CD14-positive monocyte (primary cell): ENCODE measurements at places on chromosomes 16 and 17.

- DNase-seq: no peak
Observed at GRCh38 chr16:52256310-52257078, 290.4 kb downstream of the TOX3 start.

DNA sequence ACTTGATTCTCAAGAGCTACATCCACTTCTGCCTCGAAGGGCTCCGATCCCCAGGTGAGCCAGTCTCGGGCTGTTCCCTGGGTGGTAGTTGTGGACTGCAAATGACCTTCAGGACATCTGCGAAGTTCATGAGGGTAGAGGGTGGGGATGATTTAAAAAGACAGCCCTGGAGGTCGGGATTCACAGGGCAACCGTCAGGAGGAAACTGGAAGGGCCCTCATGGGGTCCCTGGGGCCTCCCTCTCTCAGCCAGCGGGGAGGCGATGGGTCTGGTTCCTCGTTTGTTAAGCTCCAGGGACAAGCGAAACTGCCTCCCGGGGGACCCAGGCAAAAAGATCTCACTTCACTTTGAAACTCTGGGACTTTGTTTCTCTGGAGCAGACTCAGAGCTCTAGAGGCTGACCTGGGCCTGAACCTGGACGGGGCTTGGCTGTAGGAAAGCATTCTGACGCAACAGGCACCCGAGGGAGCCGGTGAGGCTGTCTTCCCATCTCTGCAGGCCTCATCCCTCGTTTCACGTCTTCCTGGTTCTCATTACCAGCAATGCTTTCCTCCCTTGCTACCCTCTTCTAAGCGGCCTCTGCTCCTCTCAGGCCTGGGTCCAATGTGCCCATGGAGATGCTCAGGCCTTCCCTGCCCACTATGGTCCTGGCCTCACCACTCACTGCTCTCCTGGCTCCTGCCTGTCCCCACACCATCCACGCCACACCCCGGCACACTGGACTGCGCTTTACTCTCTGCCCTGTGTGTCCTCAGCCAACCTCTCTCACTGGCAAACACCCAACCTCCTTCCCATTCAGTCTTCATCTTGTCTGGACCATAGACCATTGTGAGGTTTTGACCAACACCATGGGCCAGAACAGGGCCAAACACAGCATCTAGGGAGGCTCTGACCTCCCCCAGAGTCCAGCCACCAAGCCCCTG lies 214.2 kb upstream of the TNRC6C start:
- DNase-seq: no peak

DNA sequence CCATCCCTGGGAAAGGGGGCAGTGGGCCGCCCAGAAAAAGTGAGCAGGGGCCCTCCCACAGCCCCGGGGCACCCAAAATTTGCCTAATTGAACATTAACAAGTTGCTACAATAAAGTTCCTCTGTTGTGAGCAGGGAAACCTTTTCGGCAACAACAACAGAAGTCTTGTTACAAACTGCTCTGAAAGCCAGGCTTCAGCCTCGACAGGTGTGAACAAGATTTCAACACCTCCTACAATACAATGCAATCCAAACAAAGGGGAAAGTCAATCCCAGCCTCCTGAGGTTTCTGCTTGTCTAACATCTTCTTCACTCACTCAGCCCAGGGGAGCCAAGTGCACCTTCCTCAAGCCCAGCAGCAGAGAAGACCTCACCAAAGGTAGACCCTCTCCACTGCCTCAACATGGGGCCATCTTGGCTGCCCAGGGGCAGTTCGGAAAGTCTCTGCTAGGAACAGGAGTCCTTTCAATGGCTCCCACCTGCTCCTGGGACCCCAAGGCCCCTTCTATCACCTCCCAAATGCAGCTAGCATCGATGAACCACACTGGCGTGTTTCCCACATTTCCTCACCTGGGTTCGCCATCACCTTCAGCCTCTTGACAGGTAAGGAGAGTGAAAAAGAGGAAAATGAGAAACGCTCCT lies 19.1 kb downstream of the ZFHX3 start:
- DNase-seq: no peak

- no peak for DNase-seq
Observed at GRCh38 chr16:84920333-84920732, 91.0 kb downstream of the ZDHHC7 start.

DNA sequence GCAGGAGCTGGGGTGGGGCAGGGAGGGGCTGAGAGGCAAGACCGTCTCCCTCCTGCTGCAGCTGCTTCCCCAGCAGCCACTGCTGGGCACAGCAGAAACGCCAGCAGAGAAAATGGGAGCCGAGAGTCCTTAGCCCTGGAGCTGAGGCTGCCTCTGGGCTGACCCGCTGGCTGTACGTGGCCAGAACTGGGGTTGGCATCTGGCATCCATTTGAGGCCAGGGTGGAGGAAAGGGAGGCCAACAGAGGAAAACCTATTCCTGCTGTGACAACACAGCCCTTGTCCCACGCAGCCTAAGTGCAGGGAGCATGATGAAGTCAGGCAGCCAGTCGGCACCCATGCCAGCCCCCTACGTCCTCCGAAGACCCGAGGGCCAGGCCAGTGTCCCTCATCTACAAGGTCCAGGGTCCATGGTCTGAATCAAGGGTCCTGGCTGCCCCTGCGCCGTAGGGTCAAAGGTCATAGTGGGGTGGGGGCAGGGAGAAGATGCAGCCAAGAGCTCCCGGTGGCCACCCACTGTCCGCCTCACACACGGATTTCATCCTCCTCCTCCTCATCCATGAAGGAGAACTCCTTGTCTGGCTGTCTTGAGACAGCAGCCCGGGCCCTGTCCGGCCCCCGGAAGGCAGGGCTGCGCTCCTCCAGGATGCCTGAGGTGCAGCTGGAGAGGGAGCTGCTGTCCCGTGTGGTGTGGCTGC lies 23.4 kb upstream of the CPSF4L start:
- no peak for DNase-seq

DNA sequence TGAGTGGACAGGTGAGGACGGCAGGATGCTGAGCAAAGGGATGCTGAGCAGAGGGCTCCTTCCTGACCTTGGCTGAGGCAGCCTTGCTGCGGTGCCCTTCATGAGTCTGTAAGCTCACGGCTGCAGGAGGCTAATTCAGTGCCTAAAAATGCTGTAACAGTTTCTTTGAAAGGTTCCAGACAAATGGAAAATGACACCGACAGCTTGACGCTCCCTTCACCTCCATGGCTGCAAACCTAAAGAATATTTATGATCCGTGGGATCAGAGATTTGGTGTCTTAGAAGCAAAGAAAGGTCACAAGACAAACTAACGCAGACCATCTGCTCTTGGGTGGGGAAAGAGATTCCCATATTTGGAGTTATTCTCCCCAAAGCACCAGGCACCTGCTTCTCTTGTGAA lies 28.0 kb downstream of the TOM1L2 start:
- DNase-seq: no peak

GRCh38 chr17:81863123-81863675 lies 2.9 kb upstream of the P4HB start:
- no peak for DNase-seq

DNA sequence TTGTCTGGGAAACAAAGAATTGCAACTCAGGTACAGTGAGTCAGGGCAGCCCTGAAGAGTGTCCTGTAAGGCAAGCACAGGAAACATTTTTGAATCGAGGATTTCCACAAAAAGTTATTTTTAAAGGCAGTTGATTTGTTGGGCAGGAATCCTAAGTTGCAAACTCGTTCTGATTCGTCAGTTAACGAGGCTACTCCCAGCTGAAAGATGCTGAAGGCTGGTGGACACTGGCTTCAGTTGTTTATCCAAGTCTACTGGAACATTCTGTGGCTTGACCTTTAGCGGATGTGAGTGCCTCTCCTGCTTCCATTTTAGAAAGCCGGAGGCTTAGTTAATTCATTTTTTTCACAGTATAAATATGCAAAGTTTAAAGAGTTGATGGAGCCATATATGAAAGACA lies 84.2 kb downstream of the KCNJ12 start:
- DNase-seq: no peak

GRCh38 chr16:23967775-23968174 lies 132.0 kb downstream of the PRKCB start:
- DNase-seq: no peak
